ENCODE measurements at places on chromosomes 7 and 10.

GRCh38 chr10:124645467-124646095, 98.6 kb downstream of the FAM53B start:
- no peak for DNase-seq

GRCh38 chr7:158369866-158370265, 217.8 kb downstream of the PTPRN2 start:
- no peak for DNase-seq

GRCh38 chr7:96241855-96242254, 80.0 kb downstream of the SLC25A13 start:
- DNase-seq = no peak

- no peak for DNase-seq
These were observed 32.1 kb downstream of the ASB4 start for GRCh38 chr7:95517870-95518269.

DNA sequence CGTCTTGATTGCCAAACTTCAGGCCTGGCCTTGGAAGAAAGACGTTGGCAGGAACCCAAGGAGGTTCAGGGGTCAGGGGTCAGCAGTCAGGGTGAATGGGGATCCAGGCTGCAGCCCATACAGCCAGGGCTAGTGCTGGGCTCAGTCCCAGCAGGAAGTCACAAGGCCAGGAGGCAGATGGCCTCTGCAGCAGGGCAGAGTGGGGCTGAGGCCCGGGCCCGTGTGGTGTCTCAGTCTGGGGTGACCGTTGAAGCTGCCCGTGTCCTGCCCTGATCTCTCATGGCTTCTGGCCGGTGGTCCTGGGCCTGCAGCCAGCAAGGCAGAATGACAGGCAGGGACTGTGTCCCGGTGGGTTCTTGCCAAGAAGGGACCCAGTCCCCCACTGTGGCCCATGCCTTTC, 26.6 kb upstream of the PURB start:
- no peak for DNase-seq

- no peak for DNase-seq
These were observed 67.8 kb downstream of the ABCC2 start for GRCh38 chr10:99850021-99850766.

DNA sequence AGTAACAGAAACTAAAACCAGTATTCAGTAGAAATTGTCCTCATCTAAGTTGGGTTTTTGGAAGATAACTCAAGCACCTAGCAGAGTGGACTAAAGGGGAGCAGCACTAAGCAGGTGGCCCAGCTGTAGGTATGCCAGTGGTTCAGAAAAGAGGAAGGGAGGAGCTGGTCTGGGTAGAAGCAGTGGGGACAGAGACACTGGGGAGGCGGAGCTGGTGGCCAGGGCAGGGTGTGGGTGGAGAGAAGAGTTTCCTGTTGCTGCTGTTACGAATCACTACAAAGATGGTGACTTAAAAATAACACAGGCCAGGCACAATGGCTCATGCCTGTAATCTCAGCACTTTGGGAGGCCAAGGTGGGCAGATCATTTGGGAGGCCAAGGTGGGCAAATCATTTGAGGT, 136.2 kb downstream of the WDR11 start:
- no peak for DNase-seq

DNA sequence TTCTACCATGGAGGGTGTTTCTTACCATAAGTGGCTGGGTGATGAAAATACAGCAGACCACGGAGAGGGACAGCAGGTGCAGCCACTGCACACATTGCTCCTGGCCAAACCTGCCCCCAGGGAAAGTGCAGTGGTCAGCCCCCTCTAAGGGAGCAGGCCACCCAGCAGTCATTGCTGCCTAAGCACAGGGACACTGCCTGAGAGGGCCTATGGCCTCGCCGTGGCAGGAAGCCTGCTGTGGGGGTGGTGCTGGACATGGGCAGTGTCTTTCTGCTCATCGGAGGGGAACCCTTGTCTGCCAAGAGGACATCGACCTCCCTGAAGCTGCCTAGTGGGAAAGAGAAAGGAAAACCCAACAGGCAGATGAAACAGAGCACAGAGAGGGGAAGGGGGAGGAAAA, 118.3 kb downstream of the PKD1L1 start:
- no peak for DNase-seq

- no peak for DNase-seq
These were observed 91.5 kb downstream of the RBM20 start for GRCh38 chr10:110735620-110736027.

- no peak for DNase-seq
These were observed 1073.6 kb downstream of the SORCS3 start for GRCh38 chr10:105714728-105715127.

DNA sequence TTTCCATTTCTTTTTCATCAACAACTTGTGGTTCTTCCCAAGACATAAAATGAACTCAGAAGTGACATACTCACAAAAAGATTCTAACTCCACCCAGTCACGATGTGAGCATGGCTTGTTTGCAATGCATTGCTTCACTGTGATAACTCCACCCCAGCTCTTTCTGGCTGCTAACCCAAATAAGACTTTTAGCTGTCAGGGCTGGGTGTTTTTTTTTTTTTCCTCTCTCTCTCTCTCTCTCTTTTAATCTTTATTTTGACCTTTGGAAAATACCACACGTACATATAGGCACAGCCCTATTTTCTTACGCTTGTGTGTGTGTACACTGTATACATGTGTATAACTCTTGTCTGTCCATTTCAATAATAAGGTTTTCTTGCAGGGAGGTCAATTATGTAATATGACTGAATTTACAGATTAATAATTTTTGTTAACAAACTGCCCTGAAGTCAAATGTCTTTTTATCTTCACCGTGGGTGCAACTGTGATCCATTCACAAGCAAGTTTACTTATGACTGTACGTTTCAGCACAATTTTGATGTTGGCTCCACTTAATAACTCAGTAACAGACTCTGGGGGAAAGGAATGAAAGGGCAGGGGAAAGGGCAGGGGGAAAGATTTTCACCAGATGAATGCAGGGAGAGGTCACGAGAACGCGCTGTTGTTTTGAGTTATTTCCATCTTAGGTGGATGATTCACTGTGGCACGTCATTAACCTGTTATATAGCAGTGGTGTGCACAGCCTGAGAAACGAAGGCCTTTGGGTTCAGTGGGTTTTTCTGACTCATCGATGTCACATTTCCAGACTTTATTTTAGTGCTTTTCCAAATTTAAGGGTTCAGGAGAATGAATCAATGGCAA, 49.1 kb downstream of the APBB1IP start:
- DNase-seq = peak; percentile 64

DNA sequence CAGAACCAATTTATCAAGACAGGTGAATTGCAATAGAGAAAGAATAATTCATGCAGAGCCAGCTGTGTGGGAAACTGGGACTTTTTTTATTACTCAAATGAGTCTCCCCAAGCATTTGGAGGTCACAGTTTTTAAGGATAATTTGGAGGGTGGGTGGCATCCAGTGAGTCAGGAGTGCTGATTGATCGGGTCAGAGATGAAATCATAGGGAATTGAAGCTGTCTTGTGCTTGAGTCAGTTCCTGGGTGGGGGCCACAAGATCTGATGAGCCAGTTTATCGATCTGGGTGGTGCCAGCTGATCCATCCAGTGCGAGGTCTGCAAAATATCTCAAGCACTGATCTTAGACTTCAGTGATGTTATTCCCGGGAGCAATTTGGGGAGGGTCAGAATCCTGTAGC, 9.9 kb upstream of the MYO1G start:
- DNase-seq = no peak

- DNase-seq = no peak
These were observed 289.9 kb upstream of the CELF2 start for GRCh38 chr10:10727812-10728211.

DNA sequence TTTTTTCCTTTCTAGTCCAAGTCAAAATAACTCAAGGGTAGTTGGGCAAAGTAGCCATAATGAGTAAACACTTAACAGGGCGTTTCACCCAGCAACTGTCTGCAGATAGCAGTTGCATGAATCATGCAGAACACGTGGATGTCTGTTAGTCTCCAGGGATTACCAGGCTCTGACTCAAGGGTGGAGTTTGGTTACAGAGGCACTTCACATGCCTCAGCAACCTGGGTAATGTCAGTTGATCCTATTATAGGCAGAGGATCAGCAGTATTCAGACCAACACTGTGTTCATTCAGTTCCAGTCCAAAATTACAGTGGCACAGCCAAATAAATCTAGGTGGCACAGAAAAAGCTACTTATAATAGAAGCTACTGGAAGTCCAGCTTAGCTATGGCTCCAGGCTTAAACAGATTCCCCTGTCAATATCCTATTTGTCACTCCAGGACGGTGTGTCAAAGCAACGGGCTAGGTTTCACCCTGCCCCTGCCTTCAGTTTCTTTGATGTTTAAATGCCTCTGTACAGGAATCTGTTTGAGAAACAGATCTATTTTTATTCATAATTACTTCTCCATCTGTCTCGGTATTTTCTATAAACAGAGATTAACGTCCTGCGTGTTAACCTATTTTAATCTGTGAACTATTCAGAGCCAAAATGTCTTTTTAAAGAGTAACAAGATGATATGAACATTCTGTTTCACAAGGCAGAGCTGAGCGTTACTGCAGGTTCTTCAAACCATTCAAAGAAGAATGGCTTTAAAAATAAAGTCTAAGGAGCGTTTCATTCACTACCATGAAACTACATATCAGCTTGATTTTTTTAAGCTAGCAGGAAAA, 162.6 kb upstream of the AKR1E2 start:
- no peak for DNase-seq

- no peak for DNase-seq
These were observed 3.2 kb downstream of the CDH23 start for GRCh38 chr10:71399946-71400345.

DNA sequence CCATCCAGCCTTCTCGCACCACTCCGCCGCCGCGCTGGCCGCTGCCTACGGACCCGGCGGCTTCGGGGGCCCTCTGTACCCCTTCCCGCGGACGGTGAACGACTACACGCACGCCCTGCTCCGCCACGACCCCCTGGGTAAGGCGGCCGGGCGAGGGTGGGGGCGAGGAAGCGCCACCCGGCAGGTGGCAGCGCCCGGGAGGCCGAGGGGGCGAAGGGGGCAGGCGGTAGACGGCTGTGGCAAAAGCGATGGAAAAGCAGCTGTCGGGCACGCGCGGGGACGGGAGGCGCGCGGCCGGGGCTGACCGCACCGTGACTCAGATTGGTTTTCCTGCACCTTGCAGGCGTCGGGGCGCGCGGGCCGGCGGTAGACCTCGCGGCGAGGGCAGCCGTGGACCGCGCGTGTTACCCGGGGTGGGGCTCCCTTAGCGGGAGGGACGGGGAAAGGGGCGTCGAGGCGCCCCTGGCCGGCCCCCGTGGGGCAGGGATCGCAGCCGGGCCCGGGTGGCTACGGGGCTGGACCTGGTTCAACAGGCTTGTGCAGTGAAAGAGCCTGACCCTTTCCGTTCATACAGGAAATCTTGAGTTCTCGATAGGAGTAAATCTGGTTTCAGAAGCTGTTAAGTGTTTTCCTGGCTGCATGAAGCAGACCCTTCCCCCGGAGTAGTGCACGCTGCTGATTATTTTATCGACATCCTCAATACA, 608 bp downstream of the HHEX start:
- DNase-seq = peak; percentile 55

DNA sequence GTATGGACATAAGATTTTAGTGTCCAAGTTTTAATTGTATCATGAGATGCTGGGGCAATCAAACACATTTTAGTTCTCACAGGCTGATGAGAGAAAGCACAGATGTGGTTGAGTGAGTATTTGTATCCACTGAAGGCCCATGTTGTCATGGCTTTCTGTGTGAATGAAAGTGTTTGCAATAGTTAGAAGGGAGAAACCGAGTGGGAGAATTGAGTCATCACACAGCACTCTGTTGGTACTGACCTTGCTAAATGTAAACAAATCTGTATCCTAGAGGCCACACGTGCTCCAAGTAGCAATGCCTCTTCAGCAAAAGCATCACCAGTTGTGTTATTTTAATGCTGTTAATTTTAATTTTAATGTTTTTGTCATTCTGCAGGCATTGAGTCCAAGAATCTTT, 121.2 kb downstream of the EMX2 start:
- no peak for DNase-seq

DNA sequence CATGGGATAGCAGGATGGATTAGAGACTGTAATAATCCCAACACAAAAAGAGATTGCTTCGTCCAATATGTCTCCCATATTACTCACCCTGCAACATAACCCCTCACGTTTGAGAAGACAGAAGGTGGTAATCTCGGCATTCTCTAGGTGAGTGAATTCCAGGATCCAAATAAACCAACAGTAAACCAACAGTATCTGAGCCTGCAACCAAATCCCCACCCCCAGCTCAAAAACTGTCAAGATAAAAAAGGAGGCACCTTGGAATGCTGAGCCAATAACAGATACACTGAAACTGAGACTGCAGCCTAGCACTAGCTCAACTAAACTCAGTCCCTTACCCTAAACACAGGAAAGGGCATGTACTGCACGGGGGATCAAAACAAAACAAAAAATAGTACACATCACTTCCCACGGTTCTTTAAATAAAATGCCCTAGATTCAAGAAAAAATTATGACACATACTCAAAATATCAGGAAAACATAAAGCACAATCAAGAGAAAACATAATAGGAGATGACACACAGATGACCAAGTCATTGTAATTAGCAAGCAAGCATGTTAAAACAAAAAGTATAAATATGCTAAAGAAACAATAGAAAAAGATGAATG, 28.0 kb downstream of the IPMK start:
- DNase-seq = no peak

GRCh38 chr7:124489082-124489819, 276.3 kb downstream of the GPR37 start:
- no peak for DNase-seq

GRCh38 chr10:98378722-98379121, 36.3 kb downstream of the PYROXD2 start:
- no peak for DNase-seq

- no peak for DNase-seq
These were observed 329.2 kb upstream of the LRGUK start for GRCh38 chr7:133797818-133798520.

DNA sequence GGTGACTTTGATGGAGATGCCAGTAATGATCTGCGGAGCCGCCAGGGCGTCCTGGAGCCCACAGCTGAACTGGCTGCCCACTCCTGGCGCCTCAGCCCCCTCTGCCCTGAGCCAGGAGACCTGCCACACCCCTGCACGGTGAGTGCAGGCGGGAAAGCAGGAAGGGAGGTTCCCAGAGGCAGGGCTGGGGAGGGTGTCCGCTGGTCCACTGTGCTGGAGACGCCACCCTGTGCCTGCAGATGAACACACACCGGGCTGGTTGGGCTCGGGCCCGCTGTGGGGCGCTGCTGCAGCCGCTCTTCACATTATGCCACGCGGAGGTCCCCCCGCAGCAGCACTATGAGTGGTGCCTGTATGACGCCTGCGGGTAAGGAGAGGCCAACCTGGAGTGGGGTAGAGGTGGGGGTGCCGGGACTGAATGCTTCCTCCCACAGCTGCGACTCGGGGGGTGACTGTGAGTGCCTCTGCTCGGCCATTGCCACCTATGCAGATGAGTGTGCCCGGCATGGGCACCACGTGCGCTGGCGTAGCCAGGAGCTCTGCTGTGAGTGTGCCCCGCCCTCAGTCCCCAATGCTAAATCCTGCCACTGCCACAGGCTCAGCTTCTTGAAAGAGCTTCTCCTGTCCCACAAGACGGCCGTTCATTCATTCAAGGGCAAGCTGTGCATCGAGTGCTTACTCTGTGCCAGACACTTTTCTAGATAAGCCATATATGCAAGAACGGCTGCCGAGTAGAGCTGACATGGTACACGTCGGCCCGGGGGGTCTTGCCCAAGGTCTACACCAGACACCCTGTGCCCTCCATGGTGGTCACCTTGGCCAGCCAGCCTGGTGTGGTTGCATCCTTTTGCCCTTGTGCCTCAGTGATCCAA, 14.3 kb upstream of the ZNF467 start:
- no peak for DNase-seq

GRCh38 chr7:1011297-1012003, 28.5 kb downstream of the CYP2W1 start:
- DNase-seq = no peak
